ENCODE measurements at places on chromosomes 7 and 10. TPM values are rescaled to one million over a fixed set of nuclear protein-coding genes. Genes with fewer than 3 reads are reported as not detected.

DNA sequence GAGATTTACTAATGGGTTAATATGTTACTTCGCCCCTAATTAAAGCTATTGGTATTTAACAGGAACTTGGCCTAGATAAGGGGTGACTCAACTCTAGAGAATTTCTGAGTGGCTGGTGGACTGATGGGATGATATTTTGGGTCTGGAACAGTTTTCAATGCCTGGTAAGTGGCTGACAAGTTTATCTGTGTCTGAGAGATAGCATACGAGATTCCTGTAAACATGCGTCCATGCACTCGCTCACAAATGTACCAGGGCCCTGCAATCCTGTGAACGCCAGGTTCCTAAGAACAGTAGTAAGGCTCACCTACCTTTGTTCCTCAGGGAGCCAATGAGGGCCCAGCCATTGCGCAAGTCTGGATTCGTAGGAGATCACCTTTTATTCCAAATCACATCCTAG lies 683.8 kb upstream of the ANKRD30A start:
- no peak for DNase-seq

DNA sequence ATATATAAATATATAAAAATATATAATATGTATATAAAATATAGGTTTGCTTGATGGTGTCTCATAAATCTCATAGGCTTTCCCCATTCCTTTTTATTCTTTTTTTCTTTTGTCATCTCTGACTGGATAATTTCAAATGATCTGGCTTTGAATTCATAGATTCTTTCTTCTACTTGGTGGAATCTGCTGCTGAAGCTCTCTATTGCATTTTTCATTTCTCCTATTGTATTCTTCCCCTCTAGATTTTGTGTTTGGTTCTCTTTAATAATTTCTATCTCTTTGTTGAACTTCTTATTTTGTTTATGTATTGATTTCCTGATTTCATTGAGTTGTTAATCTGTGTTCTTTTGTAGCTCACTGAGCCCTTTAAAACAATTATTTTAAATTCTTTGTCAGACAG lies 629.4 kb downstream of the GALNT17 start:
- no peak for DNase-seq

DNA sequence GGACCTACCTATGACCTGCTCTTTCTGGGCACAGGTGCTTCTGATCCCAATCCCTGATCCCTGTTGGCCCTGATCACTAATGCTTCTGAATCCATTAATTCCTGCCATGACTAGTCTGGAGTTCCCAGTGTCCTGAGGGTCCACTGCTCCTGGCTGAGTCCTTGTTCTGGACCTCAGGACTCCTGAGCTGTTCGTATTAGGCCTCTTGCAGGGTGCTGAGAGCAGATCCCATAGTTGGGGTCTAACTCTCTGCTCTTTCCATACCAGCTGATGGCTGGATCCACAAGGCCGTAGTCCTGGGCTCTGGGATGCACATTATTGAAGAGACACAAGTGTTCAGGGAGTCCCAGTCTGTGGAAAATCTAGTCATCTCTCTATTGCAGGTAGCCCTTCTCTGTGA lies 7.0 kb downstream of the MRPL43 start:
- no peak for DNase-seq

The LIPK gene
- not detected for total RNA-seq

The RBM20 gene
- 0.36 TPM for total RNA-seq

The SMKR1 gene
- not detected for total RNA-seq

Data from Caco-2 (cell line).